ENCODE measurements at places on chromosomes 3 and 15. TPM values are rescaled to one million over a fixed set of nuclear protein-coding genes. Genes with fewer than 3 reads are reported as not detected.

The MESP2 gene
- not detected for total RNA-seq

The LRRC3B gene
- total RNA-seq = not detected

The LRRC49 gene
- 22.0 TPM for total RNA-seq

The MCF2L2 gene
- 0.25 TPM for total RNA-seq

The LOXL1 gene
- total RNA-seq = 70.7 TPM

The CCR5 gene
- total RNA-seq = not detected

The HCLS1 gene
- total RNA-seq = 0.20 TPM

The SCN11A gene
- total RNA-seq = under 0.01 TPM

The KBTBD13 gene
- not detected for total RNA-seq

- DNase-seq = peak; percentile 75
Observed at GRCh38 chr15:69393831-69394491, 20.2 kb upstream of the KIF23 start.

- peak; percentile 89 for DNase-seq
Observed at GRCh38 chr15:36161771-36162212, 417.6 kb upstream of the CDIN1 start.

GRCh38 chr3:122621112-122621511 lies 43.7 kb downstream of the PARP15 start:
- peak; percentile 18 for DNase-seq

GRCh38 chr3:36372534-36372935 lies 7.8 kb upstream of the STAC start:
- peak; percentile 94 for DNase-seq

DNA sequence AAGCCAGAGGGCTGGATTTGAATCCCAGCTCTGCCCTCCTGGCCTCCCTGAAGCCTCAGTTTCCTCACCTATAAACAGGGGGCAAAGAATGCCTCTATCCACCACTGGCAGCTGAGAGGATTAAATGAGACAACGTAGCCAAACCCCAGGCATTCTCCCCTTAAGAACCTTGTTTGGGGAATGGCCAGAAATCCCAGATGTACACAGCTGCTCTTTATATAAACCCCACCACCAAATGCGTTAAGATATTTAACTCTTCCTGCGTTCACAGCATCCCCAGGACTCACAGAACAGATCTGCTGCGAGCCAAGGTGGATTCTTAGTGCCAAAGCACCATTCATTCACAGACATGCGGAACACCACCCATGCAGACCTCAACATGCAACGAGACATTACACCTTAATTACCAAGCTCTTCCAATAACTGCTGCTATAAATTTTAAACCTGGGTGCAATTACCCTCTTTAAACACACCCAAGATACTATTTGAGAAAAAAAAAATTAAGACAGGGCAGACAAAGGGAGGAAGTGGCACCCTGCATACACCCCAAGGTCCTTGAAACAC lies 5.2 kb downstream of the TLE3 start:
- DNase-seq = no peak

DNA sequence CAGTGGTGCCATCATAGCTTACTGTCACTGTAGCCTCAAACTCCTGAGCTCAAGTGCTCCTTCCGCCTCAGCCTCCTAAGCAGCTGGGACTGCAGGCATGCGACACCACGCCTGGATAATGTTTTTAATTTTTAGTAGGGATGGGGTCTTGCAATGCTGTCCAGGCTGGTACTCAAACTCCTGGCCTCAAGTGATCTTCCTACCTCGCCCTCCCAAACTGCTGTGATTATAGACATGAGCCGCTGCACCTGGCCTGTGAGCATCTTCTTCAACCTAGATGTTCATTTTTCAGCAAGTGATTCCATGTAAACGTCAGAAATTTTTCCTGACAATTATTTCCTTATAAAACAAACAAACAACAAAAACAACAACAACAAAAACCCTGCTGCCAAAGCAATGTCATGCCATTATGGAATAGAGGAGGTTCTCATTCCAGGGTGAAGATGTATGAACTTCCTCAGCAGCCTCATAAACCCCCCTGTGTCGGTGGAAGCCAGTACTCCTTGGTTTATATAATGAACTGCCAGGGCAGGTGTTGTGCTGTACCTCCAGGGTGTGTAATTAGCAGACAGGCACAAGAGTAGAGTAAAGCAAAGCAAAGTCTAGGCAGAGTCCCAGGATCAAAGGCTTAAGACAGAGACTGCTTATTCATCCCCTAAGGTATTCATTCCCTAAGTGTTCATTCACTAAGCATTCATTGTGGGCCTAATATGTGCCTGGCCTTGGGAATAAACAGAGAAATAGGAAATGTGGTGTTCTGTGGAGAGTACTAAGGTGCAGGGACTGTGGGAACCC lies 44.6 kb downstream of the NR2C2 start:
- DNase-seq = peak; percentile 23

- peak; percentile 15 for DNase-seq
Observed at GRCh38 chr3:74268753-74269152, 345.7 kb downstream of the CNTN3 start.
